Liver (tissue), 10 donors: ENCODE measurements at places on chromosomes 5 and 9.
A peak's percentile ranks its signal among the peaks of the same experiment; 100 is the strongest.

GRCh38 chr5:54013556-54014194 is 296.7 kb downstream of the ARL15 start:
- H3K4me3 ChIP-seq: no peak overlapping the region
- H3K27me3 ChIP-seq: no peaks in the 10 kb centered on the region
- H3K4me1 ChIP-seq: peaks cover 16% of the 10 kb centered on the region
- H3K36me3 ChIP-seq: no peaks in the 10 kb centered on the region
- H3K27ac ChIP-seq: no peak overlapping the region

DNA sequence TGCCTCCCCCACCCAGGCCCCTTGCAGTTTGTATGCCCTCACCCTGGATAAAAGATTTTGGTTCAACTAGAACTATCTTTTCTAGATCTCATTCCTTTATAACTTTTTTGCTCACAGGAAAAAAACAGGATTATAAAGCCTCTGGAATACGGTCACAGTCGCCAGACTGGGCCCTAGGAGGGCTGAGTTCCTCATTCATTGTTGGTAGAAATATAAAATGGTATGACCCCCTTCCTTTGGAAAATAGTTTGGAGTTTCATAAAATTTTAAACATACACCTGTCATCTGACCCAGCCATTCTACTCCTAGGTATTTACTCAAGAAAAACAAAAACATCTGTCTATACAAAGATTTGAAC is 82.1 kb downstream of the HSD17B3 start:
- H3K36me3 ChIP-seq: no peaks in the 10 kb centered on the region
- no peaks in the 10 kb centered on the region for H3K27me3 ChIP-seq
- DNase-seq: no peak
- no peak overlapping the region for H3K27ac ChIP-seq
- no peak overlapping the region for H3K4me3 ChIP-seq
- H3K4me1 ChIP-seq: peaks cover 12% of the 10 kb centered on the region

GRCh38 chr5:146653560-146653959 is 137.6 kb upstream of the GPR151 start:
- no peak overlapping the region for H3K4me3 ChIP-seq
- H3K4me1 ChIP-seq: no peaks in the 10 kb centered on the region
- H3K27ac ChIP-seq: no peak overlapping the region
- H3K36me3 ChIP-seq: no peaks in the 10 kb centered on the region

GRCh38 chr5:176646707-176647029 is 616 bp upstream of the TSPAN17 start:
- H3K27ac ChIP-seq: peak overlapping the region; percentile 18
- no peak for DNase-seq
- no peaks in the 10 kb centered on the region for H3K27me3 ChIP-seq
- H3K36me3 ChIP-seq: no peaks in the 10 kb centered on the region
- H3K4me1 ChIP-seq: peaks cover 12% of the 10 kb centered on the region
- H3K4me3 ChIP-seq: peak overlapping the region; percentile 59

- no peak overlapping the region for H3K4me3 ChIP-seq
- no peak overlapping the region for H3K27ac ChIP-seq
- no peak for DNase-seq
- no peaks in the 10 kb centered on the region for H3K27me3 ChIP-seq
- no peaks in the 10 kb centered on the region for H3K4me1 ChIP-seq
Observed at GRCh38 chr5:126869005-126869451, 92.1 kb downstream of the LMNB1 start.

GRCh38 chr5:139554264-139554663 is 6.9 kb upstream of the UBE2D2 start:
- H3K36me3 ChIP-seq: no peaks in the 10 kb centered on the region
- DNase-seq: no peak
- no peak overlapping the region for H3K4me3 ChIP-seq
- H3K4me1 ChIP-seq: no peaks in the 10 kb centered on the region
- H3K27ac ChIP-seq: no peak overlapping the region
- H3K27me3 ChIP-seq: no peaks in the 10 kb centered on the region

- no peaks in the 10 kb centered on the region for H3K4me1 ChIP-seq
- no peaks in the 10 kb centered on the region for H3K27me3 ChIP-seq
- DNase-seq: no peak
- no peaks in the 10 kb centered on the region for H3K36me3 ChIP-seq
- no peak overlapping the region for H3K4me3 ChIP-seq
- no peak overlapping the region for H3K27ac ChIP-seq
Observed at GRCh38 chr9:34322899-34323591, 6.0 kb downstream of the KIF24 start.

DNA sequence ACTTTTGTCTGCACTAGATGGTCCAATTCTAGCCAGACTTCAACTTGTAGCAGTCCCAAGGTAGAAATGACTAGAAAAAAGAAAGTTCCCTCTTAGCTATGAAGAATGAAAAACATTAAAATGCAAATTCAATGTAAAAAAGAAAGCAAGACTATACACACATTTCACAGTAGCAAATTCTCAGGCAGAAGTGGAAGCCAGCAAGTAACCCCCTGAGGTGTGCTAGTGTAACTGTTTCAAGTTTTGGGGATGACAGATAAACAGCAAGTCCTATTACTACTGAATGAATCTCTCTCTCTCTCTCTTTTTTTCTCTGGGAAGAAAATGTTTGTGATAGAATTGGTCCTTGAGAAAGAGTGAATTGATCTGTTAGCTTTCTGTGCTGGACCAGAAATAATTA is 185.6 kb downstream of the EFNA5 start:
- H3K4me3 ChIP-seq: no peak overlapping the region
- no peak for DNase-seq
- H3K36me3 ChIP-seq: no peaks in the 10 kb centered on the region
- no peaks in the 10 kb centered on the region for H3K4me1 ChIP-seq
- H3K27ac ChIP-seq: no peak overlapping the region
- no peaks in the 10 kb centered on the region for H3K27me3 ChIP-seq
